ENCODE measurements at places on chromosomes 7 and 10.

DNA sequence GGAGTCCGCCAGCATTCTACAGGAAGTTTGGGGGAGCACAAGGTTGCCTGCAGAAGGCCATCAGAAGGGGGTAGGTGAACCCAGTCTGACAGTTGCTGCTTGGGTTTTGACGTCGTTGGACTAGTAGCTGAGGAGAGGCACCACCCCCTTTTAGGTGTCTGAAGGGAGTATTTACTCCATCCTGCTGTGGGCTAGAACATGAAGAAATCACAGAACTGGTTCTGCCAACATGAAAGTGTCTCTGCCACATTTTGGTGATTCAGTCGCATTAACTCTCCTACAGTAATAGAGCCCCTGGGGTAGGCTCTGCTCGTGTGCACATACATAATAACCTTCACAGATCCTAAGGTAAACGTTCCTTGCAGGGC is 834 bp upstream of the TRIL start:
- no peak for DNase-seq

GRCh38 chr10:118978998-118979350 is 50.5 kb upstream of the NANOS1 start:
- no peak for DNase-seq

DNA sequence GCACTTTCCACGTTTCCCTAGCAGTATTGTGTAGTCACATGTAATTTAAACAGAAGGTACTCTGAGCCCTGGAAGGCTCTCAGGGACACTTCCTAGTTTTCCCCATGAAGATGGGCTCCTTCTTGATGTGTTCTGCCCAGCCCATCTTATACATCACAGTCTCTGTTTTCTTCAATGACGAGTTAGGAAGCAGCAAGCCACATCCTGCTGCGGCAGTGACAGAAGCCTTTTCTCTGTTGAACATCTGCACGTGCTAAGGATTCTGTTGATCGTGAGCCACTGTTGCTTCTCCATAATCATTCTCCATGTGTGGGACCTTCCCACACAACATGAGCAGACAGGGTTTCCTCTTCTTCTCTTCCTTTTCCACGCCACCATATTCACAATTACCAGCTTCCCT is 298.0 kb upstream of the IMMP2L start:
- no peak for DNase-seq

DNA sequence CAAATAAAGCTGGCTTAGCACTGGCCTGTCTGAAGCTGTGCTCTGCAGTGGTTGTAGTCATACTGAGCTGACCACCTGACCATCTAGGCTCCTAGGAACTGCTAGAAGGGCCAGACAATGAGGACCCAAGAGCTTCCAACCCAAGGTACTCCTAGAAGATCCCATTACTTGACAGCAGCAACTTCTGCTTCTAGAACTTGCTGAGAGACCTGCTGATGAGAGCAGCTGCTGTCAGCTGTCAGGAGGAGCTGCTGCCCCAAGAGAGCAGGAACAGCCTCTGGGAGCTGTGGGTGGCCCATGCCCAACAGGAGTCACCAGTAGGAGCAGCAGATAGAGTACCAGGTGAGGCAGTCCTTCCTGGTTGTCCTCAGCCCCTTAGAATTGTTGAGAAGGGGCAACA is 70.2 kb downstream of the RBM20 start:
- no peak for DNase-seq

GRCh38 chr7:44398953-44399574 is 73.7 kb upstream of the CAMK2B start:
- DNase-seq = no peak
